KG1 (cell line): ENCODE measurements at places on chromosomes 5 and 9.

- no peak for DNase-seq
Observed at GRCh38 chr9:17824616-17825264, 245.9 kb downstream of the SH3GL2 start.

- no peak for DNase-seq
Observed at GRCh38 chr5:149110406-149110805, 30.9 kb upstream of the ABLIM3 start.

DNA sequence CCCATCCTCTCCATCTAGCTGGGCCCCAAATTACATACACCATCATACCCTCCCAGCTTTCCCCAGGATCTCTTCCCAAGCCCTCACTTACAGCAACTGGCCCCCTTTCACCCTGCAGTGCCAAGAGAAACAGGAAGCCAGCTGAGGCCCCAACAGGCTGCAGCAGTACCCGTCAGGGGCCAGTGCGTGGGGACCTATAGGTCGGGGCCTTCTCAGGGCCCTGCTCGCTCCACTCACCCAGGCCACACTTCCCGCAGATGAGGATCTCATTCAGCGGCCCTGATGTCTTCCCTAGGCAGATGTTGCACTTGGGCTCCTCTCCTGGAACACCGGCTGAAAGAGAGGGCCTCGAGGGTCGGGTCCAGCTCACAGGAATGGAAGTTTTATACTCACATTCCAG, 6.8 kb downstream of the PHF19 start:
- DNase-seq: no peak

DNA sequence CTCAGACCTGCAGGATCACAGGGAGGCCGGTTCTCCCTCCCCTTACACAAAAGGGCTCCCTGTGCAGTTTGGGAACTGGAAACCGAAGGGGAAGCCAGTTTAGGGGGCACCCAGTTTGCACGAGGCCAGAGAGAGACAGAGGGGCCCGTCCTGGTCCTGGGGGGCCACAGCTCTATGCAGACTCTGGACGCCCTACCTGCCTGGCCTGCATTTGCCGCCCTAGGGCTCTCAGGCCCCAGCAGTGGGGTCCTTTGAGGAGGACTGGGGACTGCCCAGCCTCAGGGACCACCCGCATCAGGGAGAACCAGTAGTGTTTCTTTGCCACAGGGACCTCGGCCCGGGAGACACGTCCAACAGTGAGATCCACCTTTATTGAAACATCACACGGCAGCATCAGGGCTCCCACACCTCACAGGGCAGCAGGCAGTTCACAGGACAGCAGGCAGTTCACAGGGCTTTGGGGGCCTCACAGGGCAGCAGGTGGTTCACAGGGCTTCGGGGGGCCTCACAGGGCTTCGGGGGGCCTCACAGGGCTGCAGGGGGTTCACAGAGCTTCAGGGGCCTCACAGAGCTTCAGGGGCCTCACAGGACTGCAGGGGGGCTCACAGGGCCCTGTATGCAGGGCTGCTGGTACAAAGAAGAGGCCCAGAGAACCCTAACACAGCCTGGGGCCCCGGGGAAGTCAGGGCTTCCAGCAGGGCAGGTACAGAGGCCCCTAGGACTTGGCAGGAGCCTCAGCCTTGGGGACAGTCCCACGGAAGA, 648 bp upstream of the NSMF start:
- no peak for DNase-seq

DNA sequence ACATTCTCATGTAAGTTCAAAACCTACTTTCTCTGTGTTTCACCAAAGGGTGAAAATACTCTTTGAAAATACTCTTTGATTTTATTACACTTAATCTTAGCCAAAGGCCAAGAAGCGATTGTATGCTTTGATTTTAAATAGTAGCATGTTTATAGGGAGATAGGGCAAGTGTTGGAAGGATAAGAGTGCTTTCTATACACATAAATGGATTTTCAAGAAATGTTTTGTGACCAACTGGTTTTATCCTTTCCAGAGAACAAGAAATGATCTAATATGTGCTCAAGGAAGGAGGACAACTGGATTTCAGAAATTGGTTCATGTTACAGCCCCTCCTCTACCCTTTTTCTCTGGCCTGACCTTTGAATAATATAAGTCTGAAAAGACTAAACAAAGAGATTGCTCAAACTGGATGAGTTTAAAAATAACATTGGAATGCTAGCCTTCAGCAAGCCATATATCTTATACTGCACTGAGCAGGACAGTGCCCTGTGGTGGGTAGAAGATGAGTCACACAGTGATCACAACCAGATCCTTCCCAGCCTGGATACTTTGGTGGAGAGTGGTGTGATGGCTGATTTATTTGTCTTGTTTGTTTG, 13.1 kb downstream of the PALM2AKAP2 start:
- DNase-seq: no peak

DNA sequence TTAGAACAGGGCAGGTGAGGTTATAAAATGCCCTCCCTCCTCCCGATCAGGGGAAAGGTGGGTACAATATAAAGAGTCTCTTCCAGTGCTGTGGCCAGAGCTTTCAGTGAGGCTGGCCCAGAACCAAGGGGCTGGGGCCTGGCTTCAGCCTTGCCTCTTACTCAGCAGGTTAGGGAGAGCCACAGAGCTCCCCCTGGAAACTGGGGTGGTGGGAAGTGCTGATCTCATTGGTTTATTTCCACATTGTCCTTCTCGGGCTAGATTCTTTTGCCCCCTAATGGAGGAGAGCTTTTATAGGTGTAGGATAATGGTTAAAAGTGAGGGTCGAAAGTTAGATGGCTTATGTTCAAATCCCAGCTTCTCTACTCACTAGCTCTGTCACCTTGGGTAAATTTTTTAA, 186.7 kb upstream of the TBC1D2 start:
- DNase-seq: no peak

DNA sequence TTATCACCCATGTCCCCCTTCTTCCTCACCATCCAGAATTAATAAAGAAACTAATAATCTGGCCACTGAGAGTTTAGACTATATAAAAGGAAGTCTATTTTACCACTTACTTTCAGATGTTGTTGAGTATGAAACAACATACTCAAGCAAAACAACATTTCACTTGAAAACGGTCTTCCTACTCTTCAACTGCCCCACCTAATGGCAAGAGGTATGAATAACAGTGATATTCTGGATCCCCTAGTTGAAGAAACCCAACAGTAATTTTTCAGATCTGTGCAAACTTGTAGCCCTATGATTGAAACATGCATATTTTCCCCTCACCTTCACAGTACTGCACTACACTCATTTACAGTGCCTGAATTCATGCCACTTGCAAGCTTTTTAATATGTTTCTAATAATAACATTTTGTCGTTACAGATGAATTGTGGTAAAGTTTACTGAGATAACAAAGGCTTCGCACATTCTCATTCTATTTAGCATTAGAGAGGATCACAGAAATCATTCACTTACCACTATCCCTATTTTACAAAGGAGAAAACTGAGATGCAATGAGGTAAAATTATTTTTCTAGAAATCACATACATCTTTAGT, 267.9 kb upstream of the PDE4D start:
- DNase-seq: no peak

DNA sequence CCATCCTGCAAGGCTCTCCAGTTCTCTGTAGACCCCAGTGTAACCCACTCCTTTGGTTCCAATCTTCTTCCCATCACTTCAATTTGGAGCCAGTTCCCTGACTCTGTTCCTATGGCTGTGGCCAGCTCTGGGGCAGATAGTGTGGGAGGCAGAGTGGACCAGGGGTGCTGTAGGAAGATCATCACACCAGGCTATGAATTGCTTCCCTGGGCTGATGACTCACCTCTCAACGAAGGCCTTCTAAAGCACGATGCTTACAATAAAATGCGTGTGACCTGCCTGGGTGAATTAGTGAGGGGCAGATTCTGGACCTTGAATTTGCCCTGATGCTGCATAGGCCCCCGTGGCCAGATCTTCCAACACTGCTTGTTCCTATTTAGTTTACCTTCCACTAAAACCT, 289.7 kb downstream of the FBXL7 start:
- no peak for DNase-seq

- DNase-seq: no peak
Observed at GRCh38 chr9:4425319-4426045, 64.8 kb upstream of the SLC1A1 start.

GRCh38 chr5:93476251-93476742, 104.7 kb downstream of the NR2F1-AS1 start:
- no peak for DNase-seq

DNA sequence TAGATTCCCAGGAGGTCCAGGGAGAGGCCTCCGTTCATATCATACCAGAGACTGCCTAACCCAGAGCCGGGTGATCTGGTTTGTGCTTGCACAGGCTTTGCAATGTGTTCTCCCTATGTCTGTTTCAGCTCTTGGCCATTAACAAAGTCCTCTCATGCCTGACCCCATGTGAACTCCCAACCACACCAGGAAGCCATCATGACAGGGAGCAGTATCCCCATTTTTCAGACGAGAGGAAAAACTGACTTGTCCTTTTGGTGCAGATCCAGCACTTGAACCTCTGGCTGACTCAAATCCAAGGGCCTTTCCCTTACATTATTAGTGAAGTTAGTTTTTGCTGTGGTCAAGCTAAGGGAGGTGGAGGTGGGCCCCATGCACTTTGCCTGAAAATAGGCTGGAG, 58.4 kb downstream of the TEX10 start:
- DNase-seq: no peak

- no peak for DNase-seq
Observed at GRCh38 chr9:83197591-83197990, 134.6 kb upstream of the RASEF start.

DNA sequence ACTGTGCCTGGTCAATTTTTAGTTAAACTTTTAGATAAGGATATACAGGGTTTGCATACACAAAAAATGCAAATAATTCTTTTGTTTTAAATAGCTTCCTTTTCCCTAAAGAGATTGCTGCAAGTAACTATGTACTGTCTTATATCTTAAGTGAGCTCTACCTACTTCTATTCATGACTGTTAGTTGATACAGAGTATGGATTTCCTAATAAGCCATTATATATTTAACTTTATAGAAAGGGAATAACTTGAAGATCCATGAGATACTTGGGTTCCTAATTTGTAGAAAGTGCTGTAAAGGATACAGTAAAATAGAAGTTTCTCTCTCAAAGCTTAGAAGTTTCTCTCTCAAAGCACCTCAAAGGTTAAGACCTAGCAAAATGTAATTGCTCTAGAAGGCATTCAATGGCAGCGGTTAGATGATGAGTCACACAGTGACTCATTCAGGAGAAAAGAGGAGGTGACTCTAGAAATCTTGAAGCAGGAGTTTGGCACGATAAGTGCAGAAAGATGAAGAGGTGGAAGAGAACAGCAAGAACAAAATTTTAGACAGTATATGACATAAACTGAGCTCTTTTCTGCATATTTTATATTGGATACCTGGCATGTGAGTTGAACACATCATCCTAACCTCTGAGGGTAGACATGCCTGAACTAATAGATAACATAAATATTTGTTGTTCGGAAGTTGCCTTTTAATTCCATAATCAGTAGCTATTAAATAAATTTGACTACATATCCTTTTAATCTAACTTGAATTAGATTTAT, 5.5 kb upstream of the DNAJC21 start:
- no peak for DNase-seq

DNA sequence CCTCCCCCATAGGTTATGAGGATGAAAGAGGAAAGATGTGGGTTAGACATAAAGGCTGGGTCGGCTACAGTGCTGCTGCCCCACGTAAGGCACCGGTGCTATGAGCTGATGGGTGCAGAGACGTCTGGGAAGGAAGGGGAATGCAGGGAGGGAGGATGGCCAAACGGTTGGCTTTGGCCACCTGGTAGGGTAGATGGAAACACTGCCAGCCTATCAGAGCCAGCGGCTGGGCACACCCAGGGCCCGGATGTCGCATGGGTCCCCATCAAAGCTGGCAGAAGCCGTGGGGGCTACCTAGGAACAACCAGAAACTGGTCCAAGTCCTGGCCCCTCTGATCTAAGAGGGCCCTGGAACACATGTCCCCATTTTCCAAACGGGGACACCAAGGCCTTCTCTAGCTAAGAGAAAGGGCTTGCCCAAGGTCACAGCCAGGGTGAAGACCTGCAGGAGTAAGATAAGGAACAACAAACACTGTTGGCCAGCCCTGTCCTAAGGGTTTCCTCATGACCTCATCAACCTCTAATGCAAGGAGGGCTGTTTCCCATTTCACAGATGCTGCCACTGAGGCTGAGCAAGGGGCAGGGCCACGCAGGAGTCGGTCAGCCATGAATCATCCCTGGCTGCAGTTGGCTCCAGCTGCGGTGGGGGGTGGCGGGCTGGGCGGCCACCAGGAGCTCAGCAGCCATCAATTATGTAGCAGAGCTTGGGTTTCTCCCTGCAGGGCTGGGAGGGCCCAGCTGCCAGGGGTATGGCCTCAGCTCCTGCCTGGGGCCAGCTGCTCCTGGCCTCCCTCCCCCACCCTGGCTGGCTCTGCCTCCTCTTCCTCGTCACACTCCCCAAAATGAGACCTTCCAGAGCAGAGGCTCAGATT, 4.9 kb downstream of the SH3GLB2 start:
- DNase-seq: no peak
